ENCODE measurements at places on chromosomes 5 and 9.

DNA sequence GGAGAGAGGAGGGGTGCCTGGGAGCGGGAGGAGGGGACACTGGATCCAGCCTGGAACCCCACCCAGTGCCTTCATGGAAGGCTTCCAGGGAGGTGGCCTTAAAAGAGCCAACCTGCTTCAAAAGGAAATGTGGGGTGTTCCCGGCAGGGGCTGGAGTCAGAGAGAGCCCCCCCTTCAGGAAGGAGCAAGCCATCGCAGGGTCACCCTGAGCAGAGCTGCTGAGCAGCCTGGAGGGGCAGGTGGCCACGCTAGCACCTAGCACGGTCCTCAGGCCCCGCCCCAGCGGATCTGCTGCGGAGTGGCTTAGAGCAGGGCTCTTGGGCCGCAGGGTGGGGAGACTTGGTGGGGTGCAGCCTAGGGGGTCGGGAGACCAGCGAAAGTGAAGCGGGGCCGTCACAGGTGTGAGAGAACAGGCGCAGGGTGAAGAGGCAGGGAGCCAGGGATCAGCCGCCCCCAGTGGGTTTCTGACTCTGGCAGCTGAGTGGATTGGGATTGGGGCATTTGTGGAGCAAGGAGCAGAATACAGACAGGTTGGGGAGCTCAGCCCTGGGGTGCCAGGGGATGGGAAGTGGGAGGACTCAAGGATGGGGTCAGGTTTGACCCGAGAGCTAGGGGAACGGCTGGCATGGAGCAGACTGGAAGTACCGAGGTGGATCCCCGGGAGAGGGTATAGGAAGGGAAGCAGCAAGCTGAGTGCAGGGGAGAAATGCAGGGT lies 1.5 kb downstream of the LCN2 start:
- no peak for DNase-seq

DNA sequence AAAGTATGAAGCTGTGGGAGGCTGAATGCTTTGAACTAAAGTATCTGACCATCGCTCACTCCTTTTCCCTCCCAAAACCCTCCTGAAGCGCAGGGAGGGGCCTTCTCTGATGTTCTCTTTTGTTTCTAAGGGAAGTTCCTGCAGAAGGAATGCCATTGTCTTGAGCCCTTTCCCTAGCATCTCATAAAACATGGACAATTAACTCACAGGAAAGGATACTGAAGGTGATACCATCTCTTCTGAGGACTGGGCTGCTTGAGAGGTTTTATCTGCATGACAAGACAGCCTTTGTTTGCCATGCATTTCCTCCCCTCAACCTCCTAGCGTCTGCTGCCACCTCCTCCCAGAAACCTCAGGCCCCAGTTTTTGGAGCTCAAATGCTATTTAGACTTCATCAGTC lies 4.3 kb upstream of the RMND5B start:
- no peak for DNase-seq

DNA sequence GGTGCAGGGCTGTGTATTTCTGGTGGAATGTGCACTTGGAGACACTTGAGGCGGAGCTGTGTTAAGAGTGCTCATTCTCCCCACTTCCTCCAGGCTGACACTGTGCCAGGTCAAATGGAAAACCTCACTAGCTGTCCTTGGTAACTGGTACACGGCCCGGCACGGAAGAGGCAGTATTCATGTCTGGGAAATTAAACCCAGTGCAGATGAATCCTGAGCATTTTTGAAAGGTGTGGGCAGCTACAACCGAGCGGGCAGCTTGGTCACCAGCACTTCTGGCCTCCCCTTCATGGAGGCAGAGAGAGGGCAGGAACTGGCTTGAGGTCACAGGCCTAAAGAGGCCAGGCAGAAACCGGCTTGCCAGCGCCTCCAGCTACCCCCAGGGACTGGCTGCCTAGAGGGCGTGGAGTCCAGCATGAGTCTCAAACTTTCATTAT lies 1.6 kb downstream of the CLPTM1L start:
- no peak for DNase-seq

- DNase-seq = peak; percentile 7
Measured at GRCh38 chr9:94860678-94861588, 134.4 kb downstream of the AOPEP start.

DNA sequence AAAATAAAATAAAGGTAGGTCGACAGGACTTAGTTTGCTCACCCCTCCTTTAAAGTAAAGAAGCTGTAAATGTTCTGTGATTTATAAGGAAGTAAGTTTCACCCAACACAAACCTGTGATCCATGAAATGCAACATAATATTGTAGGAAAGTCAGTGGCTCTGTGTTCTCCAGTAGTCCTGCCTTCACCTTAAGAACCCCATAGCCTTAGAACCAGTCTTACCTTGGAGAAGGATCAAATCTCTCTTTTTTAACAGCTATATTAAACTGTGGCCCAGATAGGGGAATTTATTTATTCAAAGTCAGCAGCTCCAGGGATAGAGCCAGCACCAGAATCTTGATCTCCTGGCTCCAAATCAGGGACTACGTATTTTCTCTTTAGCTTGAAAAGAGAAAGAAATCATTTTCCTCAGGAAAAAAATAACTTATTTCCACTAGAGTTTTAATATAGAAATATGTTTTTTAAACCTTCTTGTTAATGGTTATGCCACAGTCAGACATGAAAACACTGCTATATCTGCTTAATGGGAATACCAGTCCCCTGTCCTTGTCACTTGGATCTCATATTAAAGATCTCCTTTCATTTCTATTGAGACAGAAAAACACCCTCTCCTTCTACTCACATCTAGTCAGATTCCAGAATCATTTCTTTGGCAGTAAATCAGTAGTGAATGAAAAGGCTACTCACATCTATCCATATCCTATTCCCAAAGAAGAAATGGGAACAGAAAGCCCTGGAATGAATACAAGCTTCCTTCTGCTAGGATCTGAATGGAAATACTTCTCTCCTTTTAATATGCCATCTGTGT lies 269.2 kb upstream of the TNC start:
- DNase-seq = no peak

DNA sequence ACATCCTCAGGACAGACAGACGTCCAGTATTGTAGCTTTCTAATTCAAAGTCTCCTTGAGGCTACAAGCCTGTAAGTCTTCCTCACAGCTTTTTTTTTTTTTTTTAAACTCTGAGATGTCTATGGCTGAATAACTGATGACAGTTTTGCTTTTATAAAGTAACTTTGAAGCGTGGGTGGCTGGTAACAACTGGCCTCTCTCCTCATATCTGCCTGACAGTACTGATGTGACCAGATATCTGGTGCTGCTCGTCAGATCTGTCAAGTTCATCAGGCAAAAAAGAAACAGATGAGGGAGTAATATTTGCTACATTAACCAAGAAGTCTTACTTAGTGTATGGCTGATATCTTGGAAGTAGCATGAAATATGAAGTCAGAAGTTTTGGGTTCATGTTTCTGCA lies 72.6 kb downstream of the GDNF start:
- DNase-seq = no peak

- no peak for DNase-seq
Measured at GRCh38 chr5:80835128-80835527, 125.0 kb upstream of the RASGRF2 start.

DNA sequence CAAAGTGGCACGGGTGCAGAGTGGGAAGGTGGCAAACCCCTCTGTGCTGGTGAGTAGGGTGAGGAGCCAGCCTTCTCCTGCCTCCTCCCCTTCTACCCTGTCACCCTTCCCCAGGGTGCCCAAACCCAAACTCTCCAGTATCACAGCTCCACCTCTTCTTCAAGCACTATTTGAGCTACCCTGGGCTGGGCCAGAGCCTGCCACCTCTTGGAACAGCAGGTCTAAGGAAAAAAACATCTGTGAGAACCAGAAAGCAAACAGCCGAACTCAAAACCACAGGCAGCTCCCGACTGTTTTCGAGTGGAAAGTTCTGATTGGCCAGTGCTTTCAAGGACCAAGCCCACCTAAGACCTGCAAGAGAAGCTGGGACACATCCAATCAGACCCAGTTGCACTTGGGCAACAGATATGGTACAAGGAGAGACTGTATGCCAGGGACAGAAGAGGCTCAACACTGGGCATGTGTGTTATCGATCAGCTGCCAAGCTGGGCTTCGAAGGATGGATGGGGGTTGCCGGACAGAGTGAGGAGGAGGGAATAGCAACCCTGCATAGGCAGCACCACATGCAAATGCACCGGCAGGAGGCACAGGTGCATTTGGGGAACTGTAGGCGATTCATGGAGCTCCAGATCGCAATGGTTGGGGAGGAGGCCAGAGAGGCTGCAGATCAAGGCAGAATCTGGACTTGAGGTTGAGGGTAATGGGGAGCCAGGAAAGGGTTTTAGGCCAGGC lies 19.7 kb downstream of the ACSL6 start:
- no peak for DNase-seq

GRCh38 chr5:163505049-163505367 lies 411 bp upstream of the MAT2B start:
- DNase-seq = no peak

GRCh38 chr9:105881021-105881420 lies 186.7 kb downstream of the TMEM38B start:
- no peak for DNase-seq

- DNase-seq = peak; percentile 53
Measured at GRCh38 chr5:150778517-150779396, at the start of gene SMIM3. Gene SMIM3 (plus strand): TSS chr5:150778757. CDS start chr5:150795441, 16,684 bp downstream.

DNA sequence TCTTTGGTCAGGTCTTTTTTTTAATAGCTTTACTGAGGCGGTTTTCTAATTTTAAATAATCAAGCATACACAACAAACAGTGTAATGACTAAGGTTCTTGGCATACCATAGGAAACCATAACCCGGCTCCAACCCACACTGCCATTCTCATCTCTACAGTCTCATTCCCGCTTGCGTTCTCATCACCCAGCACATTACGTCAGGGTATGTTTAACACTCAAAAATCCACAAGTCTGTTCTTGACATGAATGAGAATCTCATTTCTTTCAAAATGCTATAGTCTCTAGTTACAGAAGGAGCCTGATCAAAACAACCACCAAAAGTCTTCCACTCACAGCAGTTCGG lies 505 bp downstream of the C5orf34 start:
- no peak for DNase-seq
